ENCODE measurements at places on chromosomes 7 and 10.

DNA sequence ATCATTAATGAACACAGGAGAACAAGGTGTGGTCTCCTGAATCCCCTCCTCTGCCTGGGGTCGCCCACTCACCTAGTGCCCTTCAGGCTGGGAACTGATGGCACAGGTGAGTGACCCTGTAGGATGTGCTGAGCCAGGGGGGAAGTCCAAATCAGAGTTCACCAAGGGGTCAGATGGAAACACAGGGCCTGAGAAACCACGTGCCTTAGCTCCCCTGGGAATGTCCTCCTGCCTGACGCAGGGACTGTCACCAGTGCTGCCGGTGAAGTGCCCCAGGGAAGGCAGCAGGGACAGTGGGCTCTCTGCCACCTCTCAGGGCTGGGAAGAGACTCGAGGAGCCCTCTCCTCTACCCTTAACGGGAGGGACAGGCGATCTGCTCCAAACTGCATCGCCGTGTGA is 5.8 kb upstream of the PYROXD2 start:
- peak; percentile 42 for DNase-seq

DNA sequence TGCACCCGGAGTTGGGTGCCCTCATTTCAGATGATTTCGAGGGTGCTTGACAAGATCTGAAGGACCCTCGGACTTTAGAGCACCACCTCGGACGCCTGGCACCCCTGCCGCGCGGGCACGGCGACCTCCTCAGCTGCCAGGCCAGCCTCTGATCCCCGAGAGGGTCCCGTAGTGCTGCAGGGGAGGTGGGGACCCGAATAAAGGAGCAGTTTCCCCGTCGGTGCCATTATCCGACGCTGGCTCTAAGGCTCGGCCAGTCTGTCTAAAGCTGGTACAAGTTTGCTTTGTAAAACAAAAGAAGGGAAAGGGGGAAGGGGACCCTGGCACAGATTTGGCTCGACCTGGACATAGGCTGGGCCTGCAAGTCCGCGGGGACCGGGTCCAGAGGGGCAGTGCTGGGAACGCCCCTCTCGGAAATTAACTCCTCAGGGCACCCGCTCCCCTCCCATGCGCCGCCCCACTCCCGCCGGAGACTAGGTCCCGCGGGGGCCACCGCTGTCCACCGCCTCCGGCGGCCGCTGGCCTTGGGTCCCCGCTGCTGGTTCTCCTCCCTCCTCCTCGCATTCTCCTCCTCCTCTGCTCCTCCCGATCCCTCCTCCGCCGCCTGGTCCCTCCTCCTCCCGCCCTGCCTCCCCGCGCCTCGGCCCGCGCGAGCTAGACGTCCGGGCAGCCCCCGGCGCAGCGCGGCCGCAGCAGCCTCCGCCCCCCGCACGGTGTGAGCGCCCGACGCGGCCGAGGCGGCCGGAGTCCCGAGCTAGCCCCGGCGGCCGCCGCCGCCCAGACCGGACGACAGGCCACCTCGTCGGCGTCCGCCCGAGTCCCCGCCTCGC is at the start of gene EGFR:
TSS of gene EGFR (plus strand) at position 657 of the 830 bp plus-strand sequence. CDS start 261 bp downstream, outside the sequence.
- peak; percentile 91 for DNase-seq

DNA sequence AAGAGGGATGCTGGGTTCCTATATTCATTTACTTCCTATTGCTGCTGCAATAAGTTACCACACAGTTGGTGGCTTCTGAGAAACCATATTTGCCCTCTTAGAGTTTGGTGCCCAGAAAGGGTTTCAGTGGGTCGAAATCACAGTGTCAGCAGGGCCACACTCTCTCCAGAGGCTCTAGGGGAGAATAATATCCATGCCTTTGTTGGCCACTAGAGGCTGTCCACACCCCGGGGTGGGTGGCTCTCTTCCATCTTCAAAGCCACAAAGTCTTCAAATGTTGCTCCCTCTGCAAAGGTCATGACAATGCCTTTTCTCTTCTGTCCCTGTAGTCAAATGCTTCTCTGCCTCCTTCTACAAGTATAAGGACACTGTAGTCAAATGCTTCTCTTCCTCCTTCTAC is 989.4 kb downstream of the CCSER2 start:
- DNase-seq: no peak

DNA sequence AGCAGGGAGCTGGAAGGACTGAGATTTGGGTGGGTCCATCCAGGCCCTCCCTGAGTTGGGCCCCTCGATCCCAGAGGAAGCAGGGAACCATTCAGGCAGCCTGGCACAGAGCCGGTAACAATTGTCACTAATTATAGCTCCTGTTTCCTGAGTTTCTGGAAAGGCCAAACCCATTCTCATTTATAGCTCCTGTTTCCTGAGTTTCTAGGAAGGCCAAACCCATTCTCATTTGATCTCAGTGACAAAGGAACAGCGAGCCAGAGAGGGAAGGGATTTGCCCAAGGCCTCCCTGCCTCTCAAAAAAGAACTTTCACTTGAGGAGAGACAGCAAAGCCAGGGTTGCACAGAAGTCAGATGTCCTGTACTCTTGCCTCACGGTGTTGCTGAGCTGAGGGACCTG is 521.9 kb downstream of the TYW1 start:
- DNase-seq: no peak

DNA sequence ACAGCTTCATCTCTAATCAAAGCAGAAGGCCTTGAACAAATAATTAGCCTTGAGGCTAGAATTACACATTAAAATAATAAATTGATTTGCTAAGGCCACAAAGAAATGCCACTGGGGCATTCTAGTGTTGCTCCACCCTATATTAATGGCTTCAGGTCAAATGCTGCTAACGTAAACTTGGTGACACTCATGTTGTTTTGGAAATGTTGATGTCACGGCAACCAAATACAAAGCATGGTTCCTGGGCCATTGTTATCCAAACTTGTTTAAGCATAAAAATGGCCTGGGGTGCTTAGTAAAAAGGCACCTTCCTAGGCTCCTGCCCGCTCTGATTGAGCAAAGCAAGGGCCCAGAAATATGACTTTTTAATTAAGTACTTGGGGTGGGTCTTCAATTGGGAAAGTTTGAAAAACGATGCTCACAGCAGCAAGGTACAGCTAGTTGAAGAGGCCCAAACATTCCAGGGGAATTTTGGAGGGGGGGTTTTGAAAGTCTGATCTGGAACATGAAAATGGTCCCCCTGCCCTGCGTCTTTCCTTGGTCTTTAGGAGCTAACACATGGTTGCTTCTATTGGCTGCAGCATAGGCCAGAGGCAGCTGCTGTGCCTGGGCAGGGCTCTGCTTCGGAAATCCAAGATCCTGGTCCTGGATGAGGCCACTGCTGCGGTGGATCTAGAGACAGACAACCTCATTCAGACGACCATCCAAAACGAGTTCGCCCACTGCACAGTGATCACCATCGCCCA is 67.8 kb downstream of the ABCC2 start:
- no peak for DNase-seq

- no peak for DNase-seq
Measured at GRCh38 chr7:87574630-87575029, 26.1 kb downstream of the ABCB1 start.

- DNase-seq: no peak
Measured at GRCh38 chr7:13155188-13155587, 467.8 kb downstream of the ARL4A start.

DNA sequence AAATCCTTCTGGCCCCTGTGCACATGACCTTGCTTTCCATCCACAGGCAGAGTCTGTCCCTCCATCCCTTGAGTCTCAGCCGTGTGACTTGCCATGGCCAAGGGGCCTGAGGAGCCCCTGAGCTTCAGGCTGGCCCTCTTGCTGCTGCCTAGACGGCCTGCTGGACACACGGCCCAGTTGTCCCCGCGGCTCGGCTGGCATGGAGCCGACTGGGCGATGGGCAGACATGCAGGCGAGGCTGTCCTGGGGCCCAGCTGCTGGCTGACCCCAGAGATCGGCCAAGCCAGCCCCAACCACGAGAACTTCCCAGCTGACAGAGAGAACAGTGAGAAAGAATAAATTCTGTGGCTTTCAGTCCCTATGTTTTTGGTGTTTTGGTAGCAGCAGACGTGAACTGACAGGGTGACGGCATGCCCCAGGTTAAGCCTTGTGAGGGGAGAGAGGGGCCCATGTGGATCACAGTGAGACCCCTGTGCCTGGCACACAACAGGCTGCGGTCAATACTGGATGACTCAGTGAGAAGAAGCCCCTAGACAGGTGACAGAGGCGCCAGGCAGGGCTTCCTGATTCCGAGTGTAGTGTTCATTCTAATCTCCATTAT is 11.7 kb downstream of the PRKAG2 start:
- DNase-seq: no peak

DNA sequence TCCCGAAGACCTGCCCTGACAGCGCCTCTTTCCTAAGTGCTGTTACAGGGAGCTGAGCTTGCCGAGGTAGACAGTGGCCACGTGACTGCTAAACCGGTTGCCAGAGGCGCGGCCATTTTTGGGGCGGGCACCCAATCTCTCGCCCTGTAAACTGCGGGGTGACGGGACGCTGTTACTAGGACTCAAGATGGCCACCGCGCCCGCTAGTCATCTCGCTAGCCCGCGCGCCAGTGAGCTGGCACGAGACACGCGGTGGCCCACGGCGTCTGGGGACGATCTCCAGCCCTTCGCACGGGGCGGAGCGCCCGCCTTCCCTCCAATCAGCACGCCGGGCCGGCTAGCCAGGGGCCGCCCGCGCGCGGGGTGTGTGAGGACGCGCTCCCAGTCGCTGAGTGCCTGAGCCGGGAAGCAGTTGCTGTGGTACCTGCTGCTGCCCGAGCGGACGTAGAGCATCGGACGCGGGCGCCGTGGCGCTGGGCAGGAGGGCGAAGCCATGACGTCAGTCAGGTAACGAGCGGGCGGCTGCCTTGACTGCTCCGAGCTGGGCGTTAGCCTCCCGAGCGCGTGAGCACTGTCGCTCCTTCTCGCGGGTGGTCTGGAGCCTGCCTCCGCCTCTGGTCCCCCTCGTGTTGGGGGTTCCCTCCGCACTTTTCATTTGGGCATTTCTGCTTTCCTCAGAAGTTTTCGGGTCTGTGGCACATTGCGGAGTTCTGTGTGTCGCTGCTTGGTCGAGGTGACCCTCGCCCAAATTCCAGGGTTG is 25.5 kb downstream of the ADK start:
- DNase-seq: peak; percentile 96

DNA sequence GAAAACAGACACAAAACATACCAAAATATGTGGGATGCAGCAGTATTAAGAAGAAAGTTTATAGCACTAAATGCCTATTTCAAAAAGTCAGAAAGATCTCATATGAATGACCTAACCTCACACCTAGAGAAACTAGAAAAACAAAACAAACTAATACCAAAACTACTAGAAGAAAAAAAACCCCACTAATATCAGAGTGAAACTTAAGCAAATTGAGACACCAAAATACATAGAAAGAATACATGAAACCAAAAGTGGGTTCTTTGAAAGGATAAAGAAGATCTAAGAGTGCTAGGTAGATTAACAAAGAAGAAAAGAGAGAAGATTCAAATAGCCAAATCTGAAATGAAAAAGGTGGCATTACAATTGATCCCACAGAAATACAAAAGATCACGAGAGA is 494.1 kb downstream of the SH2D4B start:
- DNase-seq: no peak

- DNase-seq: no peak
Measured at GRCh38 chr7:91657483-91658071, 222.9 kb downstream of the MTERF1 start.
